Amygdala (tissue), 56 donors: ENCODE measurements at places on chromosomes 13 and 19.

DNA sequence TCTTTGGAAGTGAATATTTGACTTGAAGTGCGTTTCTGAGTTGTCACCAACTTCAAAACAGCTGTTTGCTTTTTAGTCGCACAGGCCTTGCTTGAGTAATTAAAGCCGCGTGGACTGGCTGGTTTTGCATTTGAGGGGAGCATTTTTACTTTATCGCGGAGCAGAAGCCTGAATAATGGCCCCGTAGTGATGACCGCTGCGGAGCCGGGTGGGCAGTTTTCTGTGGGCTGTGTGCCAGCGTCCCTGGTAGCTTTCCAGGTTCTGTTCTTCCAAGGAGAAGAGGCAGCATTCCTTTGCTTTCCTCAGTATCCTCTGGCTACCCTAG, 1.1 kb downstream of the NAA16 start:
- no peak for DNase-seq

DNA sequence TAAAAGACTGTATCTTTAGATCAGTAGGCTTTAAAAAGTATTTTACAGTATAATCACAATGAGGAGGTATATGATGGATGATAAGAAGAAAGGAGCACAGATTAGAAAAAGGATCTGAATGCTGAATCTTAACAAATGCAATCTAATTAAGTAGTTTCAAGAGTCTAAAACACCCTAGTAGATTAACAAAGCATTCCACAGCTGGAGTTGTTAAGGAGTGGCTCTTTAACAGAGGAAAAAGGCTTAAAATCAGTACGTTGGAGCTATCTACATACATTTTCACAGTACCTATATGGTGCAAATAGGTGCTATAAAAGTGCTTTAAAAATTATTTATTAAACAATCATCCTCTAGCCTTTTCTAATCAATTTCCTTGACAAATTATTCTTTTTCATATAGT, 34.5 kb downstream of the TSC22D1 start:
- no peak for DNase-seq

DNA sequence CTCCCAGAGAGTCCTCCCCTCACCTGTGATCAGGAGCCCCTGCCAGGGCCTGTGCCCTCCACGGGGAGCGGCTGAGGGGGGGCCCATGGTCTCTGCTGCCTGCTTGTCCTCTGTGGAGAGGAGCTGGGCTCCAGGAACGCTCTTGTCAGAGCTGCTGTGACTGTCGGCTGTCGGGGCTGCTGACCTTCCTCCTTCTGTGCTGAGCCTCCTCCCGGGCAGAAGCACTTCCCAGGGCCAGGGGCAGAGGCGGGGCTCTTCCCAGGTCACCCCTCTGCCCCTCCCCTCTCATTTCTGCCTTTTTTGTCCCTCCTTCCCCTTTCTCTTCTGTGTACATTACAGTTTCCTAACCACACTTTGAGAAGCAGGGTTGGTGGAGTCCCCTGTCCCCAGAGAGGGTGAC, at the start of gene CEACAM4:
TSS of gene CEACAM4 (minus strand) at position 198 of the 400 bp plus-strand sequence. CDS start at position 87, 111 bp downstream.
- DNase-seq, result no peak

DNA sequence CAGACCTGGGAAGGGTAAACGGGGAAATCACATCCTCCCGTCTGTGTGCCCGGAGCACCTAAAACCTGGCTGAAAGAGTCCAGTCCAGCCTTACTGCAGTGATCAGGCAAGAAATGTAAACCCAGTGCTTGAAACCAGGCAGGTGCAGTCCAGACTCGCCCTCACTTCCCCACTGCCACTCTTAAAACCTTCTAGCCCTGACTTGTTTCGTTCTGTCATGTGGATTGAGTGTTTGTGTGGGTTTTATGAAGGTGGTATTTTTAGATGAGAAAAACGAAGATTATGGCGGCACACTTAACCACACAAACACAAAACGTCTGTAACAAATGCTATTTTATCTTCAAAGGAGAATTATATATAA, 839 bp upstream of the CKAP2 start:
- no peak for DNase-seq

- no peak for DNase-seq
Observed at GRCh38 chr19:4647676-4648644, 8.6 kb downstream of the TNFAIP8L1 start.

DNA sequence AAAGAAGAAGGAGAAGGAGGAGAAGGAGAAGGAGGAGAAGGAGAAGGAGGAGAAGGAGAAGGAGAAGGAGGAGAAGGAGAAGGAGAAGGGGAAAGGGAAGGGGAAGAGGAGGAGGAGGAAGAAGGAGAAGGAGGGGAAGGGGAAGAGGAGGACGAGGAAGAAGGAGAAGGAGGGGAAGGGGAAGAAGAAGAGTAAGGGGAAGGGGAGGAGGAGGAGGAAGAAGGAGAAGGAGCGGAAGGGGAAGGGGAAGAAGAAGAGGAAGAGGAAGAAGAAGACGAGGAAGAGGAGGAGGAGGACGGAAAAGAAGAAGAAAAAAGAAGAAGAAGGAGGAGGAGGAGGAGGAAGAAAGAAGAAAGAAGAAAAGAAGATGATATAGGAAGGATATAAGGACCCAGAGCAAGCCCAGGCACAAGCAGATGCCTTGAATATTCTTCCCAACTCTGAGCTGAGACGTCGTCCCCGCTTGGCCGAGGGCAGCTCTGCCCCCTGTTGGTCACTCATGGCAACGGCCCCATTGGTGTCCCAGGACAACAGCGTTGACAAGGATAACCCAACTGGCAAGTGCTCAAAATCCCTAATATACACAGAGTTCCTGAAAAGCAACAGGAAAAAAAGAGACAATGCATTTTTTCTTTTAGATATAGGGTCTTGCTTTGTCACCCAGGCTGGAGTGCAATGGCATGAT, 30.6 kb upstream of the IGSF23 start:
- no peak for DNase-seq

GRCh38 chr19:51147663-51148062, 5.6 kb downstream of the SIGLEC7 start:
- no peak for DNase-seq

- no peak for DNase-seq
Observed at GRCh38 chr13:89565476-89566100, 1781.9 kb upstream of the MIR17HG start.

- DNase-seq, result no peak
Observed at GRCh38 chr13:113748101-113748861, 10.7 kb upstream of the TMEM255B start.

GRCh38 chr13:21383090-21383489, 76.0 kb downstream of the ZDHHC20 start:
- no peak for DNase-seq

GRCh38 chr13:62847520-62847919, 1431.9 kb upstream of the PCDH20 start:
- no peak for DNase-seq

DNA sequence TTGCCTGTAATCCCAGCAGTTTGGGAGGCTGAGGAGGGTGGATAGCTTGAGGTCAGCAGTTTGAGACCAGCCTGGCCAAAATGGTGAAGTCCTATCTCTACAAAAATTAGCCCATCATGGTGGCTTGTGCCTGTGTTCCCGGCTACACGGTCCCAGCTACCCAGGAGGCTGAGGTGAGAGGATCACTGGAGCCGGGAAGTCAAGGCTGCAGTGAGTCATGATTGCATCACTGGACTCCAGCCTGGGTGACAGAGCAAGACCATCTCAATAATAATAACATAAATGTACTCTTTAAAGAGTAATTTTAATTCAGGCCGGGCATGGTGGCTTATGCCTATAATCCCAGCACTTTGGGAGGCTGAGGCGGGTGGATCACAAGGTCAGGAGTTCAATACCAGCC, 38.7 kb downstream of the SKA3 start:
- DNase-seq, result no peak

DNA sequence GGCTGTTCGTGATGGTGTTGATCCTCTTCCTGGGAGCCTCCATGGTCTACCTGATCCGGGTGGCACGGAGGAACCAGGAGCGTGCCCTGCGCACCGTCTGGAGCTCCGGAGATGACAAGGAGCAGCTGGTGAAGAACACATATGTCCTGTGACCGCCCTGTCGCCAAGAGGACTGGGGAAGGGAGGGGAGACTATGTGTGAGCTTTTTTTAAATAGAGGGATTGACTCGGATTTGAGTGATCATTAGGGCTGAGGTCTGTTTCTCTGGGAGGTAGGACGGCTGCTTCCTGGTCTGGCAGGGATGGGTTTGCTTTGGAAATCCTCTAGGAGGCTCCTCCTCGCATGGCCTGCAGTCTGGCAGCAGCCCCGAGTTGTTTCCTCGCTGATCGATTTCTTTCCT, 12.2 kb upstream of the C19orf33 start:
- no peak for DNase-seq

GRCh38 chr13:87778128-87778527, 107.0 kb downstream of the SLITRK5 start:
- DNase-seq, result no peak

DNA sequence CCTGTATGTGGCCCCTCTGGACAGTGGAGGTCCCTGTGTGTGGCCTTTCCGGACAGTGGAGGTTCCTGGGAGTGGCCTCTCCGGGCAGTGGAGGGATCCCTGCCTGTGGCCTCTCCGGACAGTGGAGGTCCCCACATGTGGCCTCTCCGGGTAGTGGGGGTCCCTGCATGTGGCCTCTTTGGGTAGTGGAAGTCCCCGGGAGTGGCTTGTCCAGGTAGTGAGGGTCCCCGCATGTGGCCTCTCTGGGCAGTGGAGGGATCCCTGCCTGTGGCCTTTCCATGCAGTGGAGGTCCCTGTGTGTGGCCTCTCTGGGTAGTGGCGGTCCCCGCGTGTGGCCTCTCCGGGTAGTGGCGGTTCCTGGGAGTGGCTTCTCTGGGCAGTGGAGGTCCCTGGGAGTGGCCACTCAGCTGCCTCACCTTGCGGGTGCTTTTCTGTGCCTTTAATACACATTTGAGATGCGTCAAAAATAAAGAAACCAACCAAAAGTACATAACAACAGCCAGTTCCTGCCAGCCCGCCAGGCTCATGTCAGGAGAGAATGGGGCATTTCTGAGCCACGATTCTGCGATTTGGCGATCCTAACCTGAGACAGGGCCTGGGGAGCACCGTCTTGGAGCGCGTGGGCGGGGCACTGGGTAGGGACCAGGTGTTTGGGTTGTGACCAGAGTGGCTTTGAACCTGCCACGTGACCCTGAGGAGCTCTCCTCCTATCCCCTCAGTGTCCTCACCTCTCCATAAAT, 194.7 kb downstream of the ZNF536 start:
- DNase-seq, result no peak

DNA sequence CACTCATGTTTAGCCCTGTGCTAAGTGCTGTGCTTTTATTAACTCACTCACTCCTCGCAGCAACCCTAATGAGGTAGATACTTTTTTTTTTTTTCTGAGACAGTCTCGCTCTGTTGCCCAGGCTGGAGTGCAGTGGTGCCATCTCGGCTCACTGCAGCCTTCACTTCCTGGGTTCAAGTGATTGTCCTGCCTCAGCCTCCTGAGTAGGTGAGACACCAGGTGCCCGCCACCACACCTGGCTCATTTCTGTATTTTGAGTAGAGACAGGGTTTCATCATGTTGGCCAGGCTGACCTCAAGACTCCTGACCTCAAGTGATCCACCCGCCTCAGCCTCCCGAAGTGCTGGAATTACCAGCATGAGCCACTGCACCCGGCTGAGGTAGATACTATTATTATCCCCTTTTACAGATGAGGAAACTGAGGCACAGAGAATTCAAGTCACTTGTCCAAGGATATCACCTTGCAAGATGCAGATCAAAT, 2.5 kb downstream of the ITPKC start:
- DNase-seq, result no peak

- DNase-seq, result no peak
Observed at GRCh38 chr13:109274188-109274821, 512.1 kb downstream of the IRS2 start.

- DNase-seq, result no peak
Observed at GRCh38 chr13:27352698-27353097, 71.7 kb upstream of the GTF3A start.

DNA sequence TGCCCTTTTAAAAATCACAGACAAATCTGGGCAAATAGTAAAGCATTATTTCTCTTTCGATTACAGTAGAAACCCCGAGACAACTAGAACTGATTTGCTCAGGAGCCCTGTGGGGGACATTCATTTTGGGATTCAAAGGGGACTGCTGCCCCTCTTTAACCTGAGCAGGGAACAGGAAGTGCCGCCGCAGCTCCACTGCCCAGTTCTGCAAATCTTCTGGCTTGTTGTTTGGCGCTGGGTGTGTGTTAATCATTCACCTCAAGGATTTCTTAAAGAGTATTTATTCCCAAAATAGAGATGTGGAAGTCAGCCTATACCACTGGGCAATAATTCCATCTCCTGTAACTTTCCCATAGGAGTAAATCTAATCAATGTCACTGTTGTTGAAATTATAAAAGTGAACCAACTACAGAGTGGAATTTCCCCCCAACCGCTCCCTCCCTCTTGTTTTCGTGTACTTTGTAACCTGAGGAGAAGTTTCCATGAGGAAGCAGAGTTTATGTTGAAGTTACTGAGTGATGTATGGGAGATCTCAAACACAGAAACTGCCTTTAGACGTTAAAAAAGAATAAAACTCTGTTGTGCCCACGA, 515.8 kb downstream of the KLF12 start:
- DNase-seq, result no peak

GRCh38 chr13:73722120-73722519, 412.1 kb downstream of the KLF12 start:
- DNase-seq, result no peak

DNA sequence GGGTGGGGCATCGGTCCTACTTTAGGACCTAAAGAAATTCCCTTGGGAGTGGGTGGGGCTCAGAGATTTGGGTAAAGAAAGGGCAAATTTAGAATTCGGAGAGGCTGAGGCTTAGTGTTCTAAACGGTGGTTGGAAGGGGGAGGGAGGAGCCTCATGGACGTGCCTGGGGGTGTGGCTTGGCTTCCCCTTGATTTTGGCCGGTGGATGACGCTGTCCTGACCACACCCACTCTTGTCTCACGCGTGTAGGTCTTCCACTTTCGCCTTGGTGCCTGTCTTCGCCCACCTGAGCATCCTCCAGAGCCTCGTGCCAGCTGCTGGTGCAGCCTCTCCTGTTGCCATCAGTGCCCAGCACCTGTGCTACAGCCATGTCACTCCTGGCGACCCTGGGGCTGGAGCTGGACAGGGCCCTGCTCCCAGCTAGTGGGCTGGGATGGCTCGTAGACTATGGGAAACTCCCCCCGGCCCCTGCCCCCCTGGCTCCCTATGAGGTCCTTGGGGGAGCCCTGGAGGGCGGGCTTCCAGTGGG, 1.2 kb upstream of the NUP62 start:
- no peak for DNase-seq

GRCh38 chr19:4640247-4641000, 1.1 kb downstream of the TNFAIP8L1 start:
- no peak for DNase-seq

- DNase-seq, result no peak
Observed at GRCh38 chr19:55461974-55462626, 658 bp upstream of the ISOC2 start.

- no peak for DNase-seq
Observed at GRCh38 chr19:16477311-16477710, 5.5 kb upstream of the EPS15L1 start.

GRCh38 chr19:18441804-18442788, 4.2 kb upstream of the ISYNA1 start:
- no peak for DNase-seq

GRCh38 chr19:16136185-16136999, 7.1 kb upstream of the HSH2D start:
- DNase-seq, result no peak

DNA sequence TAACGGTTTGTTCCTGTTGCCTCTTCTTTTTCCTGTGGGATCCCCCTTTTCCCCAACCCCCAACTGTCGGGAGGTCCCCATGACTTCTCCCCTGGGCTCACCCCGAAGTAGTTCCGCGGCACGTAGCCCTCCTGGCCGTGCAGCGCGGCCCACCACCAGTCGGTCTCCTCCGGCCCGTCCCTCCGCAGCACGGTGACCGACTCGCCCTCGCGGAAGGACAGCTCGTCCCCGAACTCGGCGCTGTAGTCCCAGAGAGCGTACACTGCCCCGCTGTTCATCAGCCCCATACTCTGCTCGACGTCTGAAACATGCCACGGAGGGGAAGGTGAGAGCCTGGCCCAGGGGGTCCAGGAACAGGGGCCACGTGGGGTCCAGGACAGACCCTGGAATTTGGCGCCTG, 12.1 kb upstream of the ERCC2 start:
- DNase-seq, result no peak
